ENCODE measurements at places on chromosomes 12 and 14. TPM values are rescaled to one million over a fixed set of nuclear protein-coding genes. Genes with fewer than 3 reads are reported as not detected.

Gene TAS2R9
- not detected for total RNA-seq

Gene CD69
- 44.8 TPM for total RNA-seq

Gene KSR2
- not detected for total RNA-seq

Gene SLC22A17
- total RNA-seq = 0.89 TPM

Gene CDCA3
- 1.8 TPM for total RNA-seq

Gene CD163L1
- 0.32 TPM for total RNA-seq

Gene PGAM5
- 29.9 TPM for total RNA-seq

Gene ALG10B
- 13.0 TPM for total RNA-seq

Gene GPX2
- not detected for total RNA-seq

Gene PIK3C2G
- not detected for total RNA-seq

Gene OTUB2
- 0.17 TPM for total RNA-seq

Gene PLD4
- 51.0 TPM for total RNA-seq

Gene TAMALIN
- 139 TPM for total RNA-seq

Gene GLIPR1L1
- total RNA-seq = not detected

Gene DPPA3
- total RNA-seq = not detected

Gene TMEM179
- not detected for total RNA-seq

Gene CD4
- 0.49 TPM for total RNA-seq

Gene GPN3
- total RNA-seq = 12.3 TPM

Gene LRRC43
- total RNA-seq = not detected

Gene LTB4R
- 8.8 TPM for total RNA-seq

Gene SIRT4
- 4.8 TPM for total RNA-seq

Gene PMEL
- total RNA-seq = 0.90 TPM

Gene MORN3
- 2.0 TPM for total RNA-seq

Gene SLC38A1
- total RNA-seq = 219 TPM

Gene LTB4R2
- 10.1 TPM for total RNA-seq

Gene ZC2HC1C
- total RNA-seq = 0.46 TPM

Gene NTN4
- total RNA-seq = not detected

Gene TSPAN19
- not detected for total RNA-seq

Gene ASCL1
- total RNA-seq = not detected

Gene SIX6
- not detected for total RNA-seq

Gene KLRG1
- 3.9 TPM for total RNA-seq

Gene WNT1
- not detected for total RNA-seq

Gene CCDC197
- not detected for total RNA-seq

Gene GPR137C
- 0.67 TPM for total RNA-seq

Gene C12orf60
- 1.4 TPM for total RNA-seq

Gene LACRT
- not detected for total RNA-seq

Gene LMNTD1
- total RNA-seq = not detected

Data from B cell (primary cell).